ENCODE measurements at places on chromosomes 6 and 20.

- DNase-seq = no peak
Measured at GRCh38 chr6:48765352-48765961, 654.5 kb upstream of the PTCHD4 start.

DNA sequence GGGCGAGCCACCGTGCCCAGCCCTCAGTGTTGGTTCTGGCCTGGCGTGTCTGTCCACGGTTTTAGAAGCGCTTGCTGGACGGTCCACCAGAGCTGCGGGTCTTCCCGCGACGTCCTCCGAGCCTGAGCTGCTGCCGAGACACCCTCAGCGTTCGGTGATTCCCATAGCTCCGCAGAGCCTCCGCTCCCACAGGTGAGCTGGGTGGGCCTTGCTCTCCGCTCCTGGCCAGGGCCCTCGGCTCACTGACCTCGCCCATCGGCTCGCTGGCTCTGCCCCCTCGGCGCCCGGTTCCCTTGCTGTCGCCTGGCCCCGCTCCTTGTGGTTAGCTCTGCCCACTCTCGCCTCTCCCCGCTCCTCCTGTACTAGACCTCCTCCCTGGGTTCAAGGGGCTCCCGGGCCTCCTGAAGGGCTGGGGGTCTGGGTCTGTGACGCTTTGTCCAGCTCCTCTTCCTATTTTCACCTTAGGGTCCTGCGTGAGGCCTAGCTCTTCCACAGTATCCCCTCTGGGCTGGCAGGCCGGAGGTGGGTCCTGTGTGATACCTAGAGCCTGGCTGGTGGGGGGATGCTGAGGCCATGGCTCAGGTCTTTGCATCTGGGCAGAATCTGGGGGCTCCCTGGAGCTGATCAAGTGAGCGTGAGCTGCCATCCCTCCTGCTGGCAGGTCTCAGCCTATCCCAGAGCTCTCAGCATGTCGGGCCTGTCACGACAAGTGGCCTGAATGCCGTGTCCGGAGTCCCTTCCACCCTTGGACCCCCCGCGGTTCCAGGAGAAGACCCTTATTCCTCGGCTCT lies 5.0 kb upstream of the COX4I2 start:
- no peak for DNase-seq

DNA sequence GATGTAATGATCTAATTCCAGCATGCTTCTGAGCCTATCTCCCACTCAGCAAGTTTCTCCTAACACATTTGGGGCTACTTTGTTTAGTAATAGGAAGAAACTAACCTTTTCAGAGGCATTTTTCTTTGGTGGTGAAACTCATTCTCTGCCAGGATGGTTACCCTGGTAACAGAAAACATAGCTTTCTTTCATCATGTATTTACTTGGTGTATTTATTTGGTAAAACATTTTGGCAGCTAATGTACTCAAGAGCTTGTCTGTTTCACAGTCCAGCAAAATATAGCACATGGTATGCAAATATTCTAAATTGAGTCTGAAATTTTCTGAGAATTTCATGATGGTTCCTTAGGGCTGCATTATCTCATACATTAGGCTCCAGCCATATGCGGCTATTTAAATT lies 100.0 kb downstream of the SLC35B3 start:
- DNase-seq = no peak

DNA sequence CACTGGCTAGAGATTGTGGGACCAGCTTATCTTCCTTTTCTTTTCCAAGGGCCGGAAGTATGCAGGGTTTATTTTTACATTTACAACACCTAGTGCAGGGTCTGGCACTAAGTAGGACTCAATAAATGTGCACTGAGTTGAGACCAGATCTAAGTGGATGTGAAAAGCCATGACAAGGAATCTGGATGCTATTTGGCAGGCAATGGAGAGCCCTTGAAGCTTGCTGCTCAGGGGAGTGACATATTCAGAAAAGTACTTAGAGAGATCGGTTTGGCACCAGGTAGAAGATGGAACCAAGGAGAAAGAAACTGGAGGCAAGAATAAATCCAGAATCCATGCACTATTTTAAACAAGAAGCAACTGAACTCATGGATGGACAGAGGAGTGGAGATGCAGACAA lies 815.8 kb downstream of the MAFB start:
- no peak for DNase-seq

DNA sequence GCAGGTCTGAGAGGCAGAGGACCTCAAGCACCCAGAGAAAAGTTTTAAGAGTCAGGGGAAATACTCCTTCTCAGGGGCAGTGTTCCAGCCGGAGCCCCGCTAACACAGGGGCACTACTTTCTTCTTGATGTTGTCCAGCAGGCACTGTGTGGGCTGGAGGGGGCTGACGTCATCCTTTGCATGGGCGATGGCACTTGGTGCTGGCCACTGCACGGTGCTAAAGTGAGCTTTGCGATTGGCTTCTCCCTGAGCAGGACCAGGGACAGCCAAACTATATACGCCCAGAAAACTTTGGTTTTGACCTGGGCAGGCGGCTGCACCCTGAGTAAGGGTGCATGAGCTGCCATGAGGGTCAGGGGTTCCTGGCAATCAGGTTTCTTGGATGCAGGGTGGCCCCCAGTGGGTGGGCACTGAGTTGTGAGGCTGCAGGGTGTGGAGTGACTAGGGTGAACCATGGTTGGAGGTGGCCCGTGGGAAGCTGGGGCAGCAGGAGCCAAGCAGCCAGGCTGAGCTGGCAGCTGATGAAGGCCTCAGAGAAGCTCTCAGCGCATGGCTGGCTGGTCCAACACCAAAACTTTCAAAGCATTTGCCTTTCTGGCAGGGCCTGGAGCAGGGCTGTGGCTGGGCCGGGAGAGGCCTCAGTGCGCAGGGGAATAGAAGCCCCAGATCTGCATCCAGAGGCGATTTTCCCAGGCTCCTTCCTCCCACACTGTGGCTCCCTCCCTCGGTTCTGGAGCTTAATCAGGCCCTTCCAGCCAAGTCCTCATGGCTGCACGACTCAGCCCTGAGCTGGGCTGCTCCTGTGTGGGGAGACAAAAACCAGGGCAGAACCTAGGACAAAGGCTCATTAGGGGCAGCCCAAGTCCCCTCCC lies 18.3 kb downstream of the MRPS18A start:
- no peak for DNase-seq

DNA sequence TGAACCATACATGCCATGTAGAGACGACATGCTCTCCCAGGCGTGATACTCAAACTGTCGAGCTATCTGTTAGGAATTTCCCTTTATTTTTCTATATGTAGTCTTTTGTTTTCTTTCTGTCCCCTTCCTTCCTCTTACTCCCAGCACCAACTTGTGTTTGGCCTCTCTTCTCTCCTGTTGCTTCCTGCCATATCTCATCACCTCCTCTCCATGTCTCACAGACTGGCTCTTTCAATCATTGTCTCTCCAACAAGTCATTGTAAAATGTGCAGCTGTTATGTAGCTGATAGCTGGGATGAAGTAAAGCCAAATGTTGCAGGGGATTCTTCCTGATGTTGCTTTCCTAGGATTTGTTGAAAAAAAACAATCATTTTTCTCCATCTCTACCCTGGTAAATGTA lies 234.5 kb downstream of the TMEM242 start:
- no peak for DNase-seq

DNA sequence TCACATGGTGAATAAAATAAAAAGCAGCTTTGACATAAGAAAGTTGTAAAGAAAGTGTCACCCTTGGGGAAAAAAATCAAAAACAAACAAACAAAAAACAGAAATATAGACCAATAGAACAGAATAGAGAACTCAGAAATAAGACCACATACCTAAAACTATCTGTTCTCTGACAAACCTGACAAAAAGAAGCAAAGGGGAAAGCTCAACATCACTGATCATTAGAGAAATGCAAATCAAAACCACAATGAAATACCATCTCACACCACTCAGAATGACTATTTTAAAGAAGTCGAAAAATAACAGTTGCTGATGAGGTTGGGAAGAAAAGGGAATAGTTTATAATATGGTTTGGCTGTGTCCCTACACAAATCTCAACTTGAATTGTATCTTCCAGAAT lies 159.1 kb downstream of the TINAG start:
- no peak for DNase-seq

All from stimulated activated CD4-positive, alpha-beta T cell treated with anti-CD3 and anti-CD28 coated beads, Interleukin-4, amount 100 ng/mL, for 4 hours (primary cell).